ENCODE measurements at places on chromosomes 7 and 10. TPM values are rescaled to one million over a fixed set of nuclear protein-coding genes. Genes with fewer than 3 reads are reported as not detected.

EPHB6 gene
- 2.0 TPM for total RNA-seq

CFAP69 gene
- 2.6 TPM for total RNA-seq

LRCH4 gene
- total RNA-seq = 21.2 TPM

SAMD9 gene
- total RNA-seq = 11.1 TPM

TMEM273 gene
- 24.1 TPM for total RNA-seq

PLEKHS1 gene
- total RNA-seq = under 0.01 TPM

PRTFDC1 gene
- total RNA-seq = 10.9 TPM

CUZD1 gene
- total RNA-seq = 0.65 TPM

CFAP46 gene
- total RNA-seq = 1.5 TPM

OR6V1 gene
- not detected for total RNA-seq

TRIL gene
- 4.2 TPM for total RNA-seq
